Psoas muscle (tissue), 8 donors: ENCODE measurements at places on chromosomes 2 and 18. TPM values are rescaled to one million over a fixed set of nuclear protein-coding genes. Genes with fewer than 3 reads are reported as not detected.

Gene MYO7B
- total RNA-seq, result 0.28 TPM

Gene CYBRD1
- 15.3 TPM for total RNA-seq

Gene DSEL
- 0.99 TPM for total RNA-seq

DNA sequence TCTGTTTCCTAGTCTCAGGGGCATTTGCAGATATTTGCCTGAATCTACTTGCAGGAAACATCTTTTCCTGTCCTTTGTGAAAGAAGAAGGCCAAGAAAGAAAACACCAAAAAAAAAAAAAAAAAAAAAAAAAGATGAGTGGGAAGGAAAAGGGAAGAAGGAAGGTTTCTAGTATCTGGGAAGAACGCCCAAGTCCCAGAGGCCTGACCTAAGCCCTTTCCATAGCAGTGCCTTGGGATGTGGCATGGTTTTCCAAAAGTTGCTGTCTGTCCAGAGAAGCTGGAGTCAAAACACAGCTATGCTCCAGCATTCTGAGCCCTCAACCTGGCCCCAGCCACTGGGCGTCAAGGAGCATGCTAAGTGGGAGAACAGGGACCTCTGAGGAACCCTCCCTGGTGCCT is 123.5 kb downstream of the INHBB start:
- peak; percentile 31 for DNase-seq

GRCh38 chr2:29059624-29060023 is 14.7 kb downstream of the PCARE start:
- DNase-seq, result no peak

GRCh38 chr2:89851583-89851905 is 1160.1 kb downstream of the RPIA start:
- DNase-seq, result no peak

GRCh38 chr2:224449212-224450147 is 47.6 kb upstream of the FAM124B start:
- no peak for DNase-seq
